ENCODE measurements at places on chromosomes 7 and 10.
A peak's percentile ranks its signal among the peaks of the same experiment; 100 is the strongest.

DNA sequence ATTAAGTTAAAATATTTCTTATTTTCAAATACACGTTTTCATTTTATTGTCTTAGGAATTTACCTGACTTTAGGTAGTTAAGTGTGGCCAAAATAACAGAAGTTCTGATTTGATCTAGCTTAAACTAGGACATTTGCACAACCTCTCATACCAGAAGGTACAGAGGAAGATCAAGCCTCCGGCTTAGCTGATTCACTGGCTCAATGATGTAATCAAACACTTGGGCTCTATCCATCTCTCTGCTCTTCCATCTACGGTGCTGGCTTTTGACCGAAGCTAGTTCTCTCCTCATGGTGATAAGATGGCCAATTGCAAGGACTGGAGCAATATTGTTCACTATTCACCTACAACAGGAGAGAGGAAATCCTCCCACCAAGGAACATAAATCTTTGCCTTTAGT, 12.2 kb upstream of the HYCC1 start:
- no peak for DNase-seq

- peak; percentile 35 for DNase-seq
These were observed 38.4 kb downstream of the STAM start for GRCh38 chr10:17682236-17682946.

- no peak for DNase-seq
These were observed 40.0 kb upstream of the ANLN start for GRCh38 chr7:36349626-36350025.

DNA sequence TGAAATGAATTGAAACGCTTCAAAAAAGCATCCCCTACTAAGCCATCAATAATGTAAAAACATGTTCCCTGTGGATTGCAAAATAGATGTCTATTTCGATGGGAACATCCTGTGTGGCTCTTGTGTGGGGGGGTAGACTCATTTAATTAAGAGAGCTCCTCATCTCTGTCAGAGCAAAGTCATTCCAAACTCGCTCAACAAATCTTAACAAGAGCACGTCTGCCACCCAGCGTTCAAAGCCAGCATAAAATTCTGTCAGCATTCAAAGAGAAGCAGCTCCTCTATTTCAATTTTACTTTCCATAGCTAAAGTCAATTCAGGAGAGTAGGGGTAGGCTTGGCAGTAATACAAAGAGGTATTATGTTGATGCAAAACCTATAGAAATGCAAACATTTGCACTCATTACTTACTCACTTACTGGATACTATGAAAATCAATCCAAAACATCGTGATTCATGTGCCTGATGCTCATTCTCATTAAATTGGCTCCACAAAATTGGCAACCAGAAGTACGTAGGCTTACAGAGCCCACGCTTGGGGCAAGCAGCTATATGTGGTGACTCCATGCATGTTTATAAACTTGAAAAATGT, 114.9 kb downstream of the IPMK start:
- DNase-seq: peak; percentile 72

GRCh38 chr10:75765789-75766096, 334.3 kb downstream of the LRMDA start:
- no peak for DNase-seq

- no peak for DNase-seq
These were observed 8.8 kb downstream of the ADAMTS14 start for GRCh38 chr10:70680899-70681730.

GRCh38 chr7:90965211-90965610, 299.0 kb upstream of the FZD1 start:
- no peak for DNase-seq

DNA sequence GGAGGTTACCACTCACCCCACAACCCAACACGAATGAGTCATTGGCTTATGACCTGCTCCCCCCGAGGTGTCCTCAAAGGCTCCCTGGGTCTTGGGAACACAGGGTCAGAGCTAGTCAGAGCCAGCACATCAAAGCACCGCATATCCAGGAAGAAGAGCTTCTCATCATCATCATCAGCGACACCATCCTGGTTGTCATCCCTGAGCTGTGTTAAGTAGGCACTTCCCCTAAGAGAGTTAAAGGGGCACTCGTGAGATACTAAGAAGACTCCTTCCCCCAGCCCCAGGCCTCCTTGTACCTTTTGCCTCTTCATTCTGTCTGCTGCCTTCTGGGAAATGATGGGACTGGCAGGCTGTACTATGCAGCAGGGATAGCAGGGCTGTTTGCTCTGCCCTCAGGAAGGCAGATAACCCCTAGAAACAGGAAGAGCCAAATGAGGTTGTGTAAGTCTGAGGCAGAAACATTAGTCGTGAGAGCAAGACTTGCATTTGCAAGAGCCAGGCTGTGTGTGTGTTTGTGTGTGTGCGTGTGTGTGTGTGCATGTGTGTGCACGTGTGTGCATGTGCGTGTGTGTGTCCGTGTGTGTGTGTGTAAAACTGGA, 11.1 kb upstream of the CPA1 start:
- DNase-seq: peak; percentile 78

DNA sequence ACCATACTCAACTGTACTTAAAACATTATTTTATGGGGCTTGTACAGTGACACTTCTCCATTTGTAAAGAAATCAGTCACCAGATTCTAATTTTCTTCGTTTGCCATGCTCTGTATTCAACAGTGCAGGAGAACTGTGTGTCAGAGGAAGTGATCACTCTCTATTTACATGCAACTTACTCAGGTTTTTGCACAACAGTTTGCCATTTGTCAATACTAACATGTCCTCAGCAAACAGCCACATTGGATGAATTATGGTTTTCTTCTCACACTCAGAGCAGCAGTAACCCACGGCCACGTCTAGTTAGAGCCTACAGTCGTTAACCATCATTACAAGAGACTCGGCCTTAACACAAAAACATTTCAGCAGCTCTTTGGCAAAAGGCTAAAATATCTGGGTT, 69.2 kb upstream of the SP4 start:
- no peak for DNase-seq

GRCh38 chr7:30476459-30477145, 2.0 kb downstream of the NOD1 start:
- DNase-seq: peak; percentile 56

DNA sequence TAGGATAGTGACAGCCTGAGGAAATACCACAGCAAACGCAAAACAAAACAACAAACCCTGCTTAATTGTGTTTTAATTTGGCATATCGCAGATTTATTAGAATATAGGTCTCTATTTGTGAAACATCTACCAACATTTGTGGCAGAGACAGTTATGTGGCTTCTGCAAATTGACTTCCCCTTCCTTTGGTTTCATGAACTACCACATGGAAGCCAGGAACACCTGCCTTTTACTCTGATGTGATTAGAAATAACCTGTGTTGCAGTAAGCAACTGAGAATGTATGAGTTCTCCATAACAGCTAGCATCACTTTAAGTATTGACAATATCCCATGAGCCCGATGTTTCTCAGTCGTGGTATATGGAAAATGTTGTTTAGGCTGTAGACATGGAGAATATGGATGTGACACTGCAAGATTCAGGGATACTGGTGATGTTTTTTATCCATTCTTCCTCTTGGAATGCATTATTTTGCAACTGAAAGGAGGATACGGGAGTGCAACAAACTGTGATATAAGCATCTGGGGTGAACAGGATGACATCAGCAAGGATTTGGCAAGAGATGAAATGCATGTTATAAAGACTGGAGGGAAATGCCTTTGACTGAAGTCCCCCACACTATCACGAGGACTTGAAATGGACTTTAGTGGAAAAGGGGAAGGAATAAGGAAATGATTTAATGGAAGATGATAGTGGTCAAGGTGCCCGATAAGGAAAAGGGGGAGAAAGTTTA, 95.9 kb downstream of the CUBN start:
- DNase-seq: peak; percentile 47

GRCh38 chr7:131370523-131370968, 42.9 kb downstream of the MKLN1 start:
- peak; percentile 59 for DNase-seq

DNA sequence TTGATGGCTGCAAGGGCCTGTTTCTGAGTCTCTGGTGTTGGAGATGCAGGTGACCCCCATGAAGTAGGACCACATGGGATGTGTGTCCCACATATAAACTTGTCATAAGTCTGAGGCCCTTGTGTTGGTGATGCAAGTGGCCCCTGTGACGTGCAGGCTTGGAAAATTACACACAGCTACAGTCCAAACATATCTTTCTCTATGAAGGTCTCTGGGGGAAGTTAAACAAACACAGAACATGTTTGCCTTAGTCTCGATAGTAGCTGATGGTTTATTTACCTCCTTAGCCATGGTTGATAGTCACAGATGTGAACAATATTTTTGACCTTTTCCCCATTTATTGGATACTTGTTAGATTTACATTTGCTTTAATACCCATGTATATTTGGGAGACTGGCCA, 64.7 kb downstream of the ADCY1 start:
- DNase-seq: no peak

- no peak for DNase-seq
These were observed 84.6 kb upstream of the CACUL1 start for GRCh38 chr10:118839348-118839747.

GRCh38 chr7:132577206-132578049, 1.2 kb upstream of the PLXNA4 start:
- DNase-seq: peak; percentile 76

DNA sequence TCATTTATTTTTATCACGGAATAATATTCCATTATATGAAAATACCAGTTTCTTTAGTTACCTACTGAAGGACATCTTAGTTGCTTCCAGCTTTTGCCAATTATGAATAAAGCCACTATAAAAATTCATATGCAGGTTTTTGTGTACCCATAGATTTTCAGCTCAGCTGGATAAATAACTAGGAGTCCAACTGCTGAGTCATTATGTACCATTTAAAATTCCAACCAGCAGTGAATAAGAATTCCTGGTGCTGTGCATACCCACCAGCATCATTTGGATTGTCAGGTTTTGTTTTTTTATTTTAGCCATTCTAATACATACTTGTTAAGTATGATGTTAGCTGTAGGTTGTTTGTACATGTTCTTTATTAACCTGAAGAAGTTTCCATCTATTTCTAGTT, 14.5 kb downstream of the FAM24B start:
- DNase-seq: peak; percentile 58

DNA sequence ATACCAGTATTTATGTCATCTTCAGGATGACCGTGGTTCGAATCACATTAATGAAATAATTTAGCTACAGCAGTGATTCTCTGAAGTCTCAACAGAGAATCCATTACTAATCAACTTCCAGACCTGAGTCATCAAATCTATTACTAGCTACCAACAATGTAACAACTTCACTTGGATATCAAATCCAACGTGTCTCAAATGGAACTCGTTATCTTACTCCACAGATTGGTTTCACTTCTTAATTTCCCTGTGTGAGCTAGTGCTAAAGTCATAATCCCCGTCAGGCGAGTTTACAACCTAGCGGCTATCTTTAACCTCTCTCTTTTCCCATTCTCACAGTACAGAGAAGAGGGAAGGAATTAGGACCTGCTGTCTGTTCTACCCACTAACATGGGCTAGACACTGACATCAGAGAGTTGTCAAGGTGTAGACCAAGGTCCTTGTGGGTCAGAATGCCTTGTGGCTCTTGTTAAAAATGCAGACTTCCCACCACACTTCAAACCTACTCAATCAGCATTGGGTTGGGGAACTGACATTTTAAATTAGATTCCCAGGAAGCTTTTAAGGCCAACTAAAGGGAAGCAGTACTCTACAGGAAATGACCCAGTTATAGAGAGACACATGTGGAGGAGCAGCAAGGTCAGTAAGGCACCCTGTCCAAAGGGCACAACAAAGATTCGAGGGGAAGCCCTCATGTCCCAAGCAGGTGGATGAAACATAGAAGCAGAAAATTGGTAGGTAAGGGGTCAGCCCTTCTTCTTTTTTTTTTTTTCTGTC, 57.3 kb upstream of the GSAP start:
- DNase-seq: no peak

- DNase-seq: no peak
These were observed 223.9 kb downstream of the GPR158 start for GRCh38 chr10:25398680-25399079.

DNA sequence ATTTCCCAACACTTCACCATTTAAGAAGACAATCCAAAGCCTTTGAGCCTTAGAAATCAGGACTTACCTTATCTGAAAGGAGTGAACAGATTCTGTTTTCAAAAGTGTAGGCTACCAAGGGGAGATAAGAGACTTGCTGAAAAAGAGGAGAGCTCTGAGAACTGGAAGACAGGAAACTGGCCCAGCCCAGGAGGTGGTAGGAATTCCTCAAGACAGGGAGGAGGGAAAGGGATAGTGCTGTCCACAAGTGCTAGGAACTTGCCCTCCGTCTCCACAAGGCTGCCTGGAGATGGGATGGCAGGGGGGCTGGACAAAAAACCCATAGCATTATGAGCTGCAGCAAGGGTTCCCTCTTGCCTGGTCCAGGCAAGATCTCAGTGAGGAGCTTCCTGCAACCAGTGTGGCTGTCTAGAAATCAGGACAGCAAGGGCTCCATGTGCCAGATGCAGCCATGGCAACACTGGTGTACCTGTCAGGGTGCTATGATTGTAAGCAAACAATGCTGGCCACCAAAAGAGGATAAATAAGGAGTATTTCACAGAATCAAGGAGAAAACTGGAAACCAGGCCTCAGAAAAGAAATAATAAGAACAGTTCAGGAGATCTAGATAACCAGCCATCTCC, 22.7 kb upstream of the FRMD4A start:
- no peak for DNase-seq

GRCh38 chr10:75733135-75733890, 301.9 kb downstream of the LRMDA start:
- DNase-seq: no peak

Measured in fibroblast of the aortic adventitia (primary cell).